ENCODE measurements at places on chromosomes 6 and 20.

GRCh38 chr6:109626311-109626710 lies 64.7 kb downstream of the AK9 start:
- H3K27me3 ChIP-seq = no peaks in the 10 kb centered on the region
- no peak for DNase-seq
- no peaks in the 10 kb centered on the region for H3K4me1 ChIP-seq
- no peak overlapping the region for H3K27ac ChIP-seq

DNA sequence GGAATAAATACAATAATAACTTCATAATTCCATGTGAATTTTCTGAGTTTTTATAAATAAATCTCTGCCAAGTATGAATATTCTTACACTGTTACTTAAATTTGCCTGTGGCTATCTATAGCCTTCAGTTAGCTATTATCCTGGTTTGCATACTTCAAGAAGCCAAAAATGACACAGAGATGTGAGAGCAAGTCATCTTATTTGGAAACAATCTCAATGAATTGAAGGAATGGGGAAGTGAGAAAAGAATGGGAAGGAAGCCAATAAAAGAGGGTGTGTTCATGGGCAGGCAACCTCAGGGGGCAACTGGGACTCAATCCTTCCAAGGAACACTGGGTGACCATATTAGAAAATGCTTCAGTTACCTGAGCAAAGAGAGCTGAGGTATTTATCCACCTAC lies 9.9 kb downstream of the HAO1 start:
- no peaks in the 10 kb centered on the region for H3K27me3 ChIP-seq
- peaks cover 4% of the 10 kb centered on the region for H3K36me3 ChIP-seq
- H3K4me1 ChIP-seq = peaks cover 6% of the 10 kb centered on the region
- H3K4me3 ChIP-seq = no peak overlapping the region

GRCh38 chr20:53960579-53961272 lies 109.7 kb downstream of the BCAS1 start:
- H3K27ac ChIP-seq = no peak overlapping the region
- no peak for DNase-seq
- no peaks in the 10 kb centered on the region for H3K36me3 ChIP-seq
- H3K4me1 ChIP-seq = no peaks in the 10 kb centered on the region

GRCh38 chr6:130200020-130200419 lies 22.7 kb downstream of the SAMD3 start:
- H3K36me3 ChIP-seq = no peaks in the 10 kb centered on the region
- no peak for DNase-seq
- H3K4me1 ChIP-seq = no peaks in the 10 kb centered on the region

GRCh38 chr6:163860287-163861081 lies 446.0 kb downstream of the QKI start:
- H3K4me3 ChIP-seq = no peak overlapping the region
- H3K4me1 ChIP-seq = no peaks in the 10 kb centered on the region
- DNase-seq = peak; percentile 76
- no peaks in the 10 kb centered on the region for H3K27me3 ChIP-seq
- no peaks in the 10 kb centered on the region for H3K36me3 ChIP-seq
- H3K27ac ChIP-seq = no peak overlapping the region

- no peaks in the 10 kb centered on the region for H3K27me3 ChIP-seq
- no peaks in the 10 kb centered on the region for H3K36me3 ChIP-seq
Observed at GRCh38 chr6:136477548-136477947, 72.7 kb downstream of the MAP7 start.

Data from liver (tissue), 10 donors.